ENCODE measurements at places on chromosomes 5 and 9.
A peak's percentile ranks its signal among the peaks of the same experiment; 100 is the strongest.

- DNase-seq, result no peak
These were observed 390.3 kb downstream of the CAAP1 start for GRCh38 chr9:26502311-26502710.

GRCh38 chr9:4939118-4939561 is 45.9 kb upstream of the JAK2 start:
- DNase-seq, result no peak

DNA sequence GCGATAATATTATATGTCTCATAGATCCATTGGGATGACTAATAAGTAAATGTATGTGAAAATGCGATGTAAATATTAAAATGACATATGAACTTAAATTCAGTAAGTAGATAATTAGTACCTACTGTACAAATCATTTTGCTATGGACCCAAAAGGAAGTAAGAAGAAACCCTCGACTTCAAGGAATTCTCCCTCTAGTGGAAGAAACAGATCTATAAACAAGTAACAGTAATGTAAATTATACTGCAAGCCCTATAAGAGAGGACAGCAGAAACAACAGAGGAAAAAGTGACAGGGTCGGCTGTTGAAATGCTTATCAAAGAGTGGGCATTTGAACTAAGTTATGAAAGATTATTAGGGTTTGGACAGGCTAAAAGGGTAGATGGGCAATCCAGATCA is 320.3 kb downstream of the DMAC1 start:
- DNase-seq, result no peak

GRCh38 chr5:42604171-42604711 is 152.4 kb upstream of the CCDC152 start:
- DNase-seq, result no peak

- no peak for DNase-seq
These were observed 27.0 kb downstream of the TCF7 start for GRCh38 chr5:134141331-134142050.

- DNase-seq, result no peak
These were observed 434.9 kb upstream of the SMARCA2 start for GRCh38 chr9:1580215-1580614.

- DNase-seq, result no peak
These were observed 34.0 kb downstream of the IL6ST start for GRCh38 chr5:55960779-55961178.

DNA sequence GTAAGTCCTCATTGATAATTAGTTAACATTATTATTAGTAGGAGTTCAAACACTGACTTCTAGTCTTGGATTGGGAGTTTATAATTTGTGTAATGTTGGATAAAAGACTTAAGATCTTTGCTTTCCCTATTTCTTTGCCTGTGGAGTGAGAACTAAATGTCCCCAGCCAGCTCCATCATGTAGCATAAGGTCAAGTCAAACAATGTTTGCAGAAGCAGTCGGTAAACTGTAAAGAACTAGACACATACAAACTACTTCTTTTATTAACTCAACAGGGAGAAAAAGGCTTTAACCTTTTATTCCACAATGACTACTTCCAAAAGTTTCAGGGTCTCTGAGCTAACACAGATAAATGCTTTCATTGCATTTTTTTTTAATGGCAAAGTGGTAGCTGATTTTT is 192.3 kb downstream of the CTNND2 start:
- no peak for DNase-seq

- no peak for DNase-seq
These were observed 1970.4 kb upstream of the WWC1 start for GRCh38 chr5:166320920-166321480.

DNA sequence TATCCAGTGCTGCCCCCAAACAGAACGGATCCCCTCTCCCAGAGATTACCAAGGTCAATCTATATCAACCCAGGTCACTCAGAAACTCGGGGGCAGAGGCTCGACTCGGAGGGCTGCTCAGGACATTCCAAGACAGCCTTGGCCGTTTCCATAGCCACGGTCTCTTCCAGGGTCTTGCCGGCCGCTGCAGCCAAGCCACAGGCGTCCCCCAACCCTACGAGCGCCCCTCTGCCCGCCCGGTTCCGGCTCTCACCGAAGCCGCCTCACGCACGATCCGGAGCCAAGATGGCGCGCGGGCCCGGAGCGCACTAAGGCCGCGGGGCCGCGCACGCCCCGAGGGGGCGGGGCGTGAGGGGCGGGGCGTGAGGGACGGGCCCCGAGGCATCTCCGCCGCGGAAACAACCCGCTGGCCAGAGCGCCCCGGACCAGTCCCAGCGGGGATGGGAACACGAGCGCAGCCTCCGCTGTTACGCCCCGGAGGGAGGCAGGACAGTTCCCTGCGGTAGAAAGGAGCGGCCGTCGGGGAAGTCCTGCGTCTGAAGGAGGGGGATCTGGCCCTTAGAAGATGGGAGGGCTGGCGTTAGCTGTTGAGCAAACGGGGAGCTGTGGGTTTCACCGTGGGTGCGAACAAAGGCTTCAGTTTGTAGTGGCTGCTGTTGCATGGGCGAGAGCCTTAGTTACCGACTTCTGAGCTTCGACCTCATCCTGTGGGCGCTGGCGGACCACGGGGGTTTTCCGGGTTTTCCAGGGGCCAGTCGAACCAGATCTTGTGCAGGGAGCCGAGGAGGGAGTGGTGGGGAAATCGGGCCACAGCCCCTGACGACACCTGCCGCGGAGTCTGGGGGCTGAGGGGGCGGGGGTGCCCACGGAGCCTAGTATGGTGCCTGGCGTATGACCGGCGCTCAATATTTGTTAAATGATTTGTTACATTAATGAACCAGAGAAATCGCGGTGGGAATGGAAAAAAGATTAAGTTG is at the start of gene RPP25L:
TSS of gene RPP25L (minus strand) at position 287 of the 977 bp plus-strand sequence. CDS start 801 bp downstream, outside the sequence.
- peak; percentile 36 for DNase-seq

DNA sequence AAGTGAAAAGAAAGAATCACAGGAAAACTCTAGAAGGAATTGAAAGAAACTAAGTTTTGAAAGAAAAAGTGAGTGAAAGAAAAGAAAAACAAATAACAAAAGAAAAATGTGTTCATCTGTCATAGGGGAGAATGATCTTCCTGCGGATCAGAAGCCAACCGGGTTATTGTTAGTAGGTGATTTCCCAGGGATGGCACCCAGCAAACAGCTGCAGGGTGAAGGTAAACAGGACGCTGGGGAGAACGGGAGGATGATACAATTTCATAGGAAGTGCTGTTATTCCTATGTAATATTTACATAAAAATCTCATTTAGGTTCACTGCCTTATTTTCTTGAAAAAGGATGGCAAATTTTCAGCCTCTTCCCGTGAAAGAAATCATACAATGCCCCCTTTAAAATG is 72.4 kb upstream of the LHFPL2 start:
- no peak for DNase-seq

DNA sequence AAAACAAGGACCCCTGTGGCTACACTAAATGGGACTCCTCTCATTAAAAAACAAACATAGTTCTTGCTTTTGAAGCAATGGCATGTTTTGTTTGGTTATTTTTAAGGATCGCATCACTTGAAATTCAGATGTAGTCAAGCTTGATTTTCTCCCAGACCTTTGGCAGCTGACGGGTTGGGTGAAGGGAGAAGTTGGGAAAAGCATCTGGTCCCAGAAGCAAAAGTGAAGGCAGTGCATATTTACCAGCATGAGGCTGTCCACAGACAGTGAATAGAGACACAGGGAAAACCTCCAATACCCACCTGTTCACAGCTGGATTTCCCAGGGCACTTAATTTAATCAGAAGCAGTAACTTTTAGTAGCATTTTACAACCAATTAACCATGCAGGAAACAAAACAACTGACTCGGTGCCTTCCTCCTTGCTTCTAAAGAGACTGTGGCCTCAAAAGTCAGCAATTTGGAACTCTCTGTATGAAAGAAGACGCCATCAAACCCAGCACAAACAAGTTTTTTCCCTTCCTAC is 245.4 kb downstream of the EBF1 start:
- DNase-seq, result no peak

- no peak for DNase-seq
These were observed 233.1 kb downstream of the GADD45G start for GRCh38 chr9:89837934-89838310.

- DNase-seq, result no peak
These were observed 24.8 kb upstream of the CCL21 start for GRCh38 chr9:34734720-34735119.

GRCh38 chr5:139761501-139761900 is 34.1 kb upstream of the PSD2 start:
- no peak for DNase-seq

- no peak for DNase-seq
These were observed 481.3 kb downstream of the DMRT2 start for GRCh38 chr9:1531424-1531823.

GRCh38 chr9:93231121-93231694 is 47.3 kb downstream of the WNK2 start:
- DNase-seq, result no peak

DNA sequence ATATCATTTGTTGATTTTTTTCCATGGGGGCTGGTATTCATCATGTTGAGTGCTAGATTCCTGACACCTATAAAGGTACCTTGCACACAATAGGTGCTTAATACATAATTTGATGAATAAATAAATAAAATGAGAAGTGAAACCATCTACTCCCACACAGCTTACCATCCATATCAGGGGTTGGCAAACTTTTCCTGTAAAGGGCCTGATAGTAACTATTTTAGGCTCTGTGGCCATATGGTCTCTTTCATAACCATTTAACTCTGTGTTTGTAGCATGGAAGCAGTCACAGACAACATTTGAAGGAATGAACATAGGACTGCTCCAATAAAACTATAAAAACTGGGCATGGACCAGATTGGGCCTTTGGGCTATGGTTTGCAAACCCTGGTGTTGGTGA is 100.3 kb downstream of the GCNT1 start:
- DNase-seq, result no peak

GRCh38 chr5:150605546-150605945 is 34.9 kb upstream of the SYNPO start:
- no peak for DNase-seq

DNA sequence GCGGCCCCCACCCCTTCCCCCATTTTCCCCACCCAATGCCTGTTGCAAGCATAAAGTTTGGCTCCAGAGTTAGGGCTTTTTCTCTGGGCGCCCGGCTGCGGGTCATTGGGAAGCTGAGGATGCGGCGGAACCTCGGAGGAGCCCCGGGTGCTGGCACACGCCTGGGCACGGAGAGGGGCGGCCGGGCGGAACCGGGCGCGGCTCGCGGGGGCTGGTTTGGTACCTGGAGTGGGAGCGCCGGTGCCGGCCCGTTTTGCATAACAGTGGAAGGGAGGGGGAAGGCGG is 1.2 kb downstream of the PPARGC1B start:
- no peak for DNase-seq

- no peak for DNase-seq
These were observed 61.4 kb downstream of the WDR41 start for GRCh38 chr5:77430726-77431125.

DNA sequence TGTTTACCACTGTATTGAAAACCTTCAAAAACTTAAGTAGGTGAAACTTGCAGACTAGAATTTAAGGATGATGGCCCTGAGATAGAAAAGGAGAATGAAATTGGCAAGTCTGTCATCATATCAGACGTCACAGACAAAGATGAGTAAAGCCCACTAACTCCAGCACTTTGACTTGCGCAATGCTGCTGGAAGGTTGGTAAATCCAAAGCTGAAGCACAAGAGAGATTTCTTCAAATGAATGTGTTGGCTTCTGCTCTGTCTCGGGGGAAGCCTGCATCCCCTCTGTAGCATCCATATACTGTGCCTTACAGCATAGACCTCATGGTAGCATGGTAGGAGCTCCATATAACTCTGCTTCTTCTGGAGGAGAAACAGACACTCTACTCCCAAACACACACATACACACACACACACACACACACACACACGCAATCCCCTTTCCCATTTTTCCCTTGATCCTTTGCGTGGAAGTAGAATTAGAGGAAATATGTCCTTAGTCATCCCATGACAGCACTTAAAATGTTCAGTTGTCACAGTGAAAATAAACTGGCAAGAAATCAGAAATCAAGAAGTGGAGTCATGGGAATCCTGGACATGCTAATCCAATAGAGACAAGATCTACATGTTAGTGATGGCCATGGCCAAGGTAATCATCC is 241.5 kb downstream of the NR3C1 start:
- no peak for DNase-seq

GRCh38 chr5:87339986-87340385 is 72.3 kb downstream of the RASA1 start:
- no peak for DNase-seq

DNA sequence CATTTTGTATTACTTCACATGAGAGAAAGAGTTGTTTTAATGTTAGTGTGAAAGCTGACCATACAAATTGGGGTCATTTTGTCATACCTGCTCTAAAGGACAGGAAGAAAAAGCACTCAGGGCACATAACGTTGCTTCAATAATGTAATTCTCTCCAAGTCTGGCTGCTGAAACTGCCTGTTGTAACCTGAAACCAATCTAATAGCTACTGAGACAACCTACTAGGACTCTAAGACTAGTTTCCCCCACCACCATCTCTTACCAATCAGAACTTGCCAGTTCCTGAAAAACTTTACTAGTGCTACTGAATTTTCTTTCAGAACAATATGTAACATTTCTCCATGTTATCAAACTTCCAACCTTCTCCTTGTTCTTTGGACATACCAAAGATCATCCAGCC is 374.7 kb downstream of the PTPRD start:
- DNase-seq, result no peak

DNA sequence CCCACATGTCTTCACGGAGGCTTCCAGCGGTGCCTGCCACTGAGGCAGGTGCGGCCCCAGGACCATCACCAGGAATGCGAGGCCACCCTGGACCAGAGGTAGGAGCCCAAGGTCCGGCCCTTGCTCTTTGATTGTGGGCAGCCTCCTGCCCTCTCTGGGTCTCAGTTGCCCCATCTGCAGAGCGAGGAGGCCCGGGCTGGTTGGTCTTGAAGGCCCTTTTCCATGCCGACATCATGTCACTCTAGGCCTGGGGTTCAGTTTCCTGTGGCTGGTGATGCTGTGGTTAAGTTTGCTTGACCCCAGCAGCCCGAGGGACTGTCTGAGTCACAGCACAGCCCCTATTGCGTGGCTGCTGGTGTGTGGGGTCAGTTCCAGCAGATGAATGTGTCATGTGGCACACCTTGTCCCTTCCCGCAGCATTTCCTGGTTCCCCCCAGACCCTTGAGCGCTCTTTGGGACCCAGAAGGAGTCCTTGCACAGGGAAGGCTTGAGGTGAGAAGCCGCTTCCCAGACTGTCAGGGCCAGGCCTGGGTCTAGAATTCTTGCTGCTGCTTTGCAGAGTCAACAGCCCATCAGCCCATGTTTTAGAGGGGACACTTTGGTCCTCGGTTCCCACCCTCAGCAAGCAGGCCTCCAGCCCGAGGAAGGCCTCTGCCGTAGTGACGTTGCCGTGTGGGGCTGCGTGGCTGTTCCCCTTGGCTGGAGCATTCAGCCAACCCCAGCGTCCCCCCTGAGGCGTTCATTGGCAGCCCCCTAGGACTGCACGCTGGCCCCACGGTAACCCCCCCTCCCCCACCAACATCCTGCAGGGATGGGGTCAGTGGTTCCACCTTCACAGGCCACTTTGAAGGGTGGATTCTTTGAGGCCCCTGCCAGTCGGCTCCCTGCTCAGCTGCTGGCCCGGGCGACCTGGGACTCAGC is 31.0 kb upstream of the HMCN2 start:
- no peak for DNase-seq

GRCh38 chr5:107325866-107326265 is 344.9 kb downstream of the EFNA5 start:
- no peak for DNase-seq
